Hematopoietic multipotent progenitor cell (in vitro differentiated cells): ENCODE measurements at places on chromosomes 4 and X.
A peak's percentile ranks its signal among the peaks of the same experiment; 100 is the strongest.

- DNase-seq: no peak
Observed at GRCh38 chr4:8072235-8072968, 86.2 kb downstream of the ABLIM2 start.

GRCh38 chr4:38400946-38401345 lies 263.1 kb upstream of the KLF3 start:
- no peak for DNase-seq

GRCh38 chr4:146098978-146099377 lies 76.5 kb upstream of the LSM6 start:
- no peak for DNase-seq

- DNase-seq: no peak
Observed at GRCh38 chrX:53422861-53423306, at the start of gene RIBC1. Gene RIBC1 (plus strand): TSS chrX:53422873. CDS start chrX:53426277, 3,404 bp downstream.

- DNase-seq: no peak
Observed at GRCh38 chr4:128359422-128359821, 71.8 kb upstream of the PGRMC2 start.

DNA sequence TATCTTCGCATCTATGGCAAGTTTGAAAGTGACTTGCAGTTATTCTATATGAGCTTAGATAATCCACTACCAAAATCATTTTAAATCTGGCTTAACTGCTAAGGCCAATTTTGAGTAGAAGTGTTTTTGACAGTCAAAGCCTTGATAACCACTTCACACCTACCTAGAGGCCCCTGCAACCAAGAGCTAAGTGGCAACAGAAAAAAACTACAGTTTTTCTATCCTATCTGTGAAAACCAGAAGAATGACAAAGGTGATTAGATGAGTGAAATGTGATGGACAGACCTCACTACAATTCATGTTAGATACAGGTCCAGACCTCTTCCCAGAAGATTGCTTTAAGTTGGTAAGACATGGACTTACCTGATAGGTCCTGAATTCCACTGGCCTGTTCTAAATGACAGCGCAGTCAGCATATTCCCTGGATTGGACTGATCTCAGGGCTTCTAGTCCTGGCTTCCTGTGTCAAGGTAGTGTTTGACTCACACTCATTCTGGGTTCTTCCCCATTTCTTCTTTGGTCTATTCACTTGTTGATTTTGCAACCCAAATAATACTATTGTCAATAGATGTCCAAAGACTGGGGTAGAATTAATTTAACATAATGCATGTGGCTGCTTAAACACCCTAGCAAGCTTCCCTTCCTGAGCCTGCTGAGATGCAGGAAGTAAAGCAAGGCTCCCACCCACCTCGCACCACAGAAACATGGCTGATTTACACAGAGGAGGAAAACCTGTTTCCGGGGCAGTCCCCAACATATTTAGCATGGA lies 65.1 kb downstream of the PPP3CA start:
- DNase-seq: no peak

GRCh38 chrX:2521092-2521926 lies 20.5 kb upstream of the DHRSX start:
- no peak for DNase-seq

DNA sequence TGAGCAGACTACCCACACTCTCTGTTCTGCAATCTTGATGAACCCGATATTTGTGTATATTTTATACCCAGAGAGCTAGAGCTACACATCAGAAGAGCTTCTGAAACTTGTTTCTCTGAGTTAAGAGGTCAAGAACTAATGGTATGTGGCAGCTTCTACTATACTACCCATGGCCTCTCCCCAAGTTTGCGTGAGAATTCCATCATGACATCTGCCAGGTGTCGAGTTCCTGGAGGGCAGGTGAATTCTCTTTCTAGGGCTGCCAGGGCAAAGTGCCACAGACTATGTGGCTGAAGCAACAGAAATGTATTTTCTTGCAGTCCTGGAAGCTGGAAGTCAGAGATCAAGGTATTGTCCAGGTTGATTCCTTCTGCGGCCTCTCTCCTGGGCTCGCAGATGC lies 4.4 kb downstream of the SORCS2 start:
- DNase-seq: no peak

GRCh38 chr4:76729460-76729859 lies 168.5 kb downstream of the SOWAHB start:
- DNase-seq: no peak

GRCh38 chrX:17403972-17404371 lies 29.0 kb downstream of the NHS start:
- no peak for DNase-seq

DNA sequence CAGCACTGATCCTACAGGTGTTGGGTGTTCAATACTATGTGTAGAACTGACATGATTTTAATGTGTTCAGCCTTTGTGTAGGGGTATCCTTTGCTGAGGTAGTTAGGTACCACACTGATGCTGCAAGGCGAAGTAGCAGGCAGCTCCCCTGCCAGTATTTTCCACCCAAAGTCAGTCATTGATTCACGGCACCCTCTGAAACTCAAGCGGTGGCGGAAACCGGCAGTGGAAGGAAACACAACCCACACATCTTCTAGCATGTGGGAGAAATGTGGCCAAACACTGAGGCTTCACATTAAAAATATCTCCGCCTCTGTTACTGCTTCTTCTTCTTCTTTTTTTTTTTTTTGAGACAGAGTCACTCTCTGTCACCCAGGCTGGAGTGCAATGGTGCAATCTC lies 126.3 kb downstream of the AASDH start:
- no peak for DNase-seq

DNA sequence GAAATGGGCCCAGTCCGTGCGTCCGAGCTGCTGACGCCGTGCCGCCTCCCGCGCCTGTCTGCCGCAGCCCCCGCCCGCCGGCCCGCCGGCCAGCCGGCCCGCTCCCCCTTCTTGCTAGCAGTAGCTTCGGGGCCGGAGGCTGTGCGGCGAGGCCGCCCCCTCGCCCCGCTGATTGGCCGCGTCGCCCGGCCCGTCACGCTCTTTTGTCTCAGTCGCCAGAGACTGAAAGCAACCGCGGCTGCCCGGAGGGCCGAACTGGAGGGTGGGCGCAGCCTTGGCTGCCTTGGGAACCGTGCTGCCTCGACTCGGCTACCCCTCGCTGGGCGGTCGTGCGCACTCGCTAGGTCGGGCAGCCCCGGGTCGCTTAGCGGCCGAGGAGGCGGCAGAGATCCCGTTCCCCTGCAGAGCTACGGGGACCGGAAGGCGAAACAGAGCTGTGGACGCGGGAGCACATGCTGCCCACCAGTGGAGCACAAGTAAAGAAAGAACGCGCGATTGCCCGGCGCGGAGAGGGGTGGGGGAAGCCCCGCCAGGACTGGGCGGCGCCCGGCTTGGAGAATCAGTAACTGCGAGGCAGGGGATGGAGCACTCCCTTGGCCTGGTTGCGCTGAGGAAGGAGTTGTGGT lies at the start of gene ZCCHC18:
Gene ZCCHC18 (plus strand): TSS at position 198 of the 626 bp plus-strand sequence. CDS start 1,589 bp downstream, outside the sequence.
- DNase-seq: peak; percentile 25

DNA sequence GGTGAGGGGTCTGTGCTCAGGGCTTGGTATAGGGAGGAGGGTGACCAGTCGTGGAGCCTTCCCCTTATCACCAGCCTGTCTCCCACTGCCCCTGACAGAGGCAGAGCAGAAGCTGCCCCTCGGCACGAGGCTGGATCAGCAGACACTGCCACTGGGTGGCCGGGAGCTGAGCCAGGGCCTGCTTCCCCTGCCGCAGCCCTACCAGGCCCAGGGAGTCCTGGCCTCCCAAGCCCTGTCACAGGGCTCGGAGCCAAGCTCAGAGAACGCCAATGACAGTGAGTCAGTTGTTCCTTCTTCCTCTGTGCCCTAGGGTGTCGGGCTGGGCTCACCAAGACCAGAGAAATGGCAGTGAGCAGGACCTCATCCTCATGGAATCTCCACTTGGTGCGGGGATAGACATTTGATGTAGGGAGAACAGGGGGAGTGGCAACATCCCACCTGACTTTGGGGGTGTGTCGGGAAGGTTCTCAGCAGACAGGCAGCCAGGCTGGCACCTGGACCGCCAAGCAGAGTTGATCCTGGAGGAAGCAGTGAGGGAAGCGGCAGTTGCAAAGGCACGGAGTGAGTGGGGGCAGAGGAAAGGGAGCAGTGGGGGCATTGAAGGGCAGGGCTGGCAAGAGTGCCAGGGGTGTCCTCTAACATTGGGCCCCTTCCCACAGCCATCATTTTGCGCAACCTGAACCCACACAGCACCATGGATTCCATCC lies 14.3 kb upstream of the UBA1 start:
- DNase-seq: no peak

GRCh38 chr4:95465010-95465409 lies 83.8 kb downstream of the UNC5C start:
- DNase-seq: no peak

DNA sequence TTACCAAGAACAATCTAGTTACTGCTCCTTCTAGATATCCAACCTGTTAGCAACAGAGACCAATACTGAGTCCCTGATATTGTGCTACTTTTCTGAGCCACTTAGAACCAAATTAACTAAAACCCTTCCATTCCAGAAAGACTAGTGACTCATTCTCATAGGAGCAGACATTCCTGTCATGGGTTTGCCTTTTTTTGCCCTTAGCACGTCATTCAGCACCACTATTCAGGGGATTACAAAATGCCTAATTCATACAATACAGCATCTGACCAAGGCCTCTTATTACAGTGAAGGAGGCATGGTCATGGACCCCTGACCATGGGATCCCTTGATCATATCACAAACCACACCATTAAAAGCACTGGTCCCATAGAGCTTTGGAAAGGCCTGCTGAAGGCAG lies 123.8 kb upstream of the CXCL13 start:
- no peak for DNase-seq
